Right lung (tissue), 10 donors: ENCODE measurements at places on chromosomes 11 and 22. TPM values are rescaled to one million over a fixed set of nuclear protein-coding genes. Genes with fewer than 3 reads are reported as not detected.

DNA sequence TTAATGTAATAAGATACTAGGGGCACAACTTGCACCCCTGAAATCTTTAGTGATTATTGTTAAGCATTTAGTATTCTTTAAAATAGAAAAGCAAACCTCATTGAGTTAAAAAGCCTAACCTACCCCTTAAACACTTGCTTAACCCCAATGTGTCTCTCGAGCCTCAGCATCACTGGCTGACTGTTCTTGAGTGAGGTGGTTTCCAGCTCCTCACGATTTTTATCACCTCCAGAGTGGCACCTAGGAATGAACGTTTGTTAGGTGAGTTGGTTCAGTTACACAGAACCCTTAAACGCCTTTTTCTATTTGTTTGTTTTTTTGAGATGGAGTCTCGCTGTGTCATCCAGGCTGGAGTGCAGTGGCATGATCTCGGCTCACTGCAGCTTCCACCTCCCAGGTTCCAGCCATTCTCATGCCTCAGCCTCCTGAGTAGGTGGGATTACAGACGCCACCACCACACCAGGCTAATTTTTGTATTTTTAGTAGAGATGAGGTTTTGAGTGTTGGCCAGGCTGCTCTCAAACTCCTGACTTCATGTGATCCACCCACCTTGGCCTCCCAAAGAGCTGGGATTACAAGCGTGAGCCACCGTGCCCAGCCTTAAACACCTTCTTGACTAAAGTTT, 13.7 kb downstream of the YWHAH start:
- DNase-seq = no peak

GRCh38 chr11:61011950-61012736, 40.7 kb downstream of the CD6 start:
- no peak for DNase-seq

DNA sequence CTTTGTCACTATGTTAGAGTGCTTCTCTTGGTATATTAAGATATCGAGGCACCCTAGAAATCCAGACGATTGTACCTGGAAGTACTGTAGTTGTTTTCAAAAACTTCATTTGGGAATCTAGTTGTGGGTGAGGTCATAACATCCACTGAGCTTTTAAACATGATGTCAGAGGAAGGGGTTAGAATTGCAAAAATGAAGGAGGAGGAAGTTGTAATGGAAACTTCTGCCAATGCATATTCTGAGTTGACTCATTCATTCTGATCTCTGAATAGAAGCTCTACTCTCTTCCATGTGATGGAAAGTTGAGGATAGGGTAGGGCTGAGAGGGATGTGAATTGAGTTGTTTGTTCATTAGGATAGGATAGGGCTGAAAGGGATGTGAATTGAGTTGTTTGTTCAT, 7.7 kb downstream of the CD44 start:
- no peak for DNase-seq

DNA sequence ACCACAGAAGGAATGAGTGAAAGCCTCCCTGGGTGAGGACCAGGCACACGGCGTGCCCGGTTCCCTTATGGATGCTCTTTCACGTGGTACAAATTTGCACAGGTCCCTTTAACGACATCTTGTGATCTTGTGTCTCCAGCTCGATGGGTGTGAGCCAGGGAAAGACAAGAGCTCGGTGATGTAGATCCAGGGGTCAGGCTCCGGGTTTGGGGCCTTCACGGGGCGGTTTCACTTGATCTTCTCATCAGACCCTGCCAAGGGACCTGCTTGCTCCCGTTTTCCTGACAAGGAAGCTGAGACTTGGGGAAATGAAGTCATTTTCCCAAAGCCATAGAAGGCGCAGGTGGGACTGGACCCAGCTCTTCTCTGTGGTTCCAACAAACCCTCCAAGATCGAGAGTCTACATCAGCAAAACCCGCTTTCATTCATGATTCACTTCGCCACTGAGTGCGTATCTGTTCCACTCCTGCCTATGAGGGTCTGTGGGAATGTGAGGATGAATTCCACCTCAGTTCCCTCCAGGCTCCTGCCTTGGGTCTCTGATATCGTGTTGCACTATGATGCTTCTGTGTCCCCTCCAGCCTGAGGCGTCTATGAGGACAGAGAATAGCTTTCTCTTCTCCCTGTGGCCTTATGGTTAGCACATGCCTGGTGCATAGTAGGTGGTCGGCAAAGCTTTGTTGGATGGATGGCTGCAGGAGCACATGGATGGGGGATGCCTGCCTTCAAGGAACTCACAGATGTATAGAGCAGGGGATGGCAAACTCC, 45.0 kb upstream of the ANO1 start:
- DNase-seq = no peak

DNA sequence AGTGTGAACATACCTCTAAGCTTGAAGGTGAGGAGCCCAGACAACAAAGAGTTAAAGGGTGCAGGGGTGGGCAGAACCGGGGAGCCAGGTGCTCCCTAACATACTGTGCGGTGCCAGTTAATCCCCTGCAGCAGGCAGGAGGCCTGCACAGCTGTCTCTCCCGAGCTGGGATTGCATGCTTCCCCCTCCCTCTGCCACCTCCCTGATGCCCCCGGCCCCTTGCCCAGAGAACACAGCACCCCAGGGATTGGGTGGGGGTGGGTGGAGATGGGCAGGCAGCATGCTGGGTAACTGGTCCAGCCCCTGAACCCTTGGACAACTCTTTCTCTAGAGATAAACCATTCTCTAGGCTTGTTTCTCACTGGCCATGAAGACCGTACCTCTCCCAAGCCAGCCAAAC, 67.7 kb upstream of the MYOD1 start:
- no peak for DNase-seq

GRCh38 chr22:40405178-40406062, 35.0 kb downstream of the SGSM3 start:
- DNase-seq = no peak

DNA sequence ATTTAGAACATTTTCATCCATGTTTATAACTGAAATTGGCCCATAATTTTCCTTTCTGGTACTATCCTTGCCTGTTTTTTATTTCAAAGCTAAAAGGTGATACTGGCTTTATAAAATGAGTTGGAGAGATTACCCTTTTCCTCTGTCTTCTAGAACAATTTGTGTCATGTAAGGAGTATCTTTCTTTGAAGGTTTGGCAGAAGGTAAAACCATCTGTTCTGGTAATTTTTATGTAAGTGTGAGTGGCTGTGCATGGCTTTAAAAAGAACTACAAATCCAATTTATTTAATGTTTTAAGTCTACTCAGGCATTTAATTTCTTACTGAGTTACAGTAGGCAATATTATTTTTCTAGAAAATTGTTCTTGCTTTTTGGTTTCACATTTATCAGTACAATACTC, 7.7 kb upstream of the MRGPRD start:
- no peak for DNase-seq

GRCh38 chr11:44658506-44658850, 68.3 kb upstream of the TSPAN18 start:
- DNase-seq = no peak

DNA sequence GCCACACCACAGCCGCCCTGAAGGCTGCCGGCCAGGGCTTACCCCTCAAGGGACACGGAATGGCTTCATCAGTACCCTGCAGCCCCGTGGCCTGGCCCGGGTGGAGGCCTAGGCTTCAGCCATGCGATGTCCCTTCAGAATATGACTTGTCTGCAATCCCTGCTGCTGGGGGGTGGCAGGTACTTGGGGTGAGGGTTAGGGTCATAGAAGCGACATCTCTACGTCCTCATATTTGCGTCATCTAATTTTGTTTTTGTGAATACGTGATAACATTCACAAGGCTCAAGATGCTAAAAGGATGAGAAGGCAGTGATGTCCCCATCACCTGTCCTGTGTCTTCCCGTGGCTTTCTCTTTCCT, 6.4 kb downstream of the CCND1 start:
- no peak for DNase-seq

- no peak for DNase-seq
These were observed 64.2 kb downstream of the MICAL2 start for GRCh38 chr11:12174477-12175143.

DNA sequence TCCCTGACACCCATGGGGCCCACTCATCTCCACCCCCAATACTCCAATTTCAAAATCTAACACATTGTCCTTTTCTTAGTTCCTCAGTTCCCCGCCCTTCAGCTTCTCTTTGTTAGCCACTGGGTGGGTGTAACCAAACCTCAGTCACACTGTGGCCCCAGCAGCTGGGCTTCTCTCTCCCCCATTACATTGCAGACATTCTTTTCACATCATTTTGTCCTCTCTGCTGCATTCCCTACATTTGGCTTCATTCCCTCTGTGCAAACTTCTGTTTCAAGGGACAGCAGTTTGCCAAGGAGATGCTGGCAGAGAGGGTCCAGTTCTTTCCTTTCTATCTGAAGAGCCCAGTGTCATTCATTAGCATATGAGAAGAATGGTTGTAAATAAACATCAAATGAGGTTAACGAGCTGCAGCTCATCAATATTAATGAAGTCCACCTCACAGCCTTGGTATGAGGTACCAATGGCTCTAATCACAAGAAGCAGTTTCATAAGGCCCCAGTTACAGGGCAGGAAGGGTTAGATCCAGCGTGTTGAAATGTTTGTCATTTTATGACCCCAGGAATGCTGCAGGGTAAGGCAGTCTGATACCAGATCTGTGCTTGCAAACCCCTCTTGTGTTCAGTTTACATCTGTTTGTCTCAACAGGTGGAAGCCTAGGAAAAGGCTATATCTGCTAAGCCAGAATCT, 72.3 kb downstream of the ARFGAP2 start:
- DNase-seq = no peak

DNA sequence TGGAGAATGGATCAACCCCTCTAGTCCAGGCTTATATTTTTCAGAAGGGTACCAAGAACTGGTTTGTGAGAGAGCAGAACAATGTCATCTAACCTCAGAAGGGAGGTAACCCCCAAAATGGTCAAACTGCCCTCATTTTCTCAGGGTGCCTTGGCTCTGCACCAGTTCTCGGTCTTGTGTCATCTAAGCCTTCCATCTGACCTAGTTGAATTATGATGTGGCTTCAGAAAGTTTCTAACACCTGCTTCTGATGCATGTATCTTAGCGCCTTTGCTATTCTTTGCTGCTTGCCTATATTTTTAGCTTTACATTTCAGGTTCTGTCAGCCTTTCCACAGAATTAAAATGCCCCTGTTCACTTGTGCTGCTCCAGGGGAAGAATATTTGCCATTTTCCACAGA, 91.7 kb upstream of the E2F8 start:
- no peak for DNase-seq

DNA sequence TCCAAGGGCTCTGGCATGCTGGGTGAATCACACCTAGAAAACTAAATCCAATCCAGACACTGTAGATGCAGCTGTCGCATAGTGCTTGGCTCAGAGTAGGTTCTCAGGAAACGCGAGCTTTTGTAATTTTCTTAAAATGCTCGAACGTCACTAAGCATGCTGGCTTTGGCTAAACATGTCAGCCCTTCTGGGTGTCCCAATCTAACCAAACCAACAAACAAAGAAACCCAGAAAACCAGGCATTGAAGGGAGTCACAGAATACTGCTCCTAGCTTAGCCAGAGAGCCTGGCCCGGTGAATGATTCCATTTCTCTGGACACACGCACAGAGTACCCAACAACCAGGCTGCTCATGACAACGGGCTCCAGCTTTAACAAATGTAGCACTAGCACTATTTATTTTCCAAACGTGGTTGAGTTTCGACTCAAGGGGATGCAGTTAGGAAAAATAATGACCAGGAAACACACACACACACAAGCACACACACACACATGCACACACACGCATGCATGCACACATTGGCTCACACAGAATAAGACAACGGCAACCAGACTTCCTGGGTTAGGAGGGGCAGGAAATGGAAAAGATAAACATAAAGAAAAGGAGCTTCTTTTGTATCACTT, 492.6 kb downstream of the MIAT start:
- no peak for DNase-seq

- no peak for DNase-seq
These were observed 114.1 kb downstream of the FAR1 start for GRCh38 chr11:13782390-13783075.

DNA sequence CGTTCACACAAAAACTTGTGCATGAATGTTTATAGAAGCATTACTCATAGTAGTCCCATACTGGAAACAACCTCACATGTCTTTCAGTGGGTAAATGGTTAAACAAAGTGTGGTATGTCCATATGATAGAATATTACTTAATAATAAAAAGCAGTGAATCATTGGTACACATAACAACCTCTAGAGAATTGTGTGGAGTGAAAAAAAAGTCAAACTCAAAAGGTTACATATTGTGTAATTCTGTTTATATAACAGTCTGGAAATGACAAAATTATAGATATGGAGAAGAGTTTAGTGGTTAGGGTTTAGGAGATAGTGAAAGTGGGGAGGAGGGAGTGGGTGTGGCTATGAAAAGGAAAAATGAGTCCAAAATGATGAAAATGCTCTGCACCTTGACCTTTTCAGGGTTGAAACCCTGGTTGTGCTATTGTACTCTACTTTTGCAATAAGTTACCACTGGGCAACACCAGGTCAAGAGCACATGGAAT, 243.4 kb upstream of the DDI1 start:
- DNase-seq = no peak

DNA sequence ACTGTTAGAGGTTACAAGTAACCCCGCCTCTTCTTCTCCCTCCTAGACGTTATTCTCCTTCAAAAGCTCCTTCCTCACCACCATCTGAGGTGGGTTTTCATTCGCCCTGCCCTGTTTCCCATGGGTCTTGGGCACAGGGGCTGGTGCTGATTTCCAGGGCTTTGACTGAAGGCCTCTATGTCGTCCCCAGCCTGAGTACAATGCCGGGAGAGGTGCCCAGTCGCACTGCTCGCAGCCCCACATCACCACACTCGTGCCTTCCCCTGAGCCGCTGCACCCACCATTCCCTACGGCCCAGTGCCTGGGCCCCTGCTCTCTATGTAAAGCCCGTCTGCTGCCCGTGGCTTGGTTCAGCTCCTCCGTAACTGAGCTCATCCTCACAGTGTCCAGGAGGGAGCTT, 169.8 kb downstream of the DSCAML1 start:
- DNase-seq = no peak

Gene TMEM132A
- 56.0 TPM for polyA plus RNA-seq

Gene NCR3LG1
- 0.54 TPM for polyA plus RNA-seq

Gene MAJIN
- polyA plus RNA-seq = not detected

Gene UBTFL1
- polyA plus RNA-seq = not detected

Gene NAALADL1
- 15.0 TPM for polyA plus RNA-seq

Gene TEF
- polyA plus RNA-seq = 14.5 TPM

Gene PIK3IP1
- polyA plus RNA-seq = 11.8 TPM

Gene PGA5
- 0.37 TPM for polyA plus RNA-seq
